ENCODE measurements at places on chromosomes 3 and 15.

GRCh38 chr15:63231206-63231605, 41.8 kb downstream of the RAB8B start:
- no peak for DNase-seq

DNA sequence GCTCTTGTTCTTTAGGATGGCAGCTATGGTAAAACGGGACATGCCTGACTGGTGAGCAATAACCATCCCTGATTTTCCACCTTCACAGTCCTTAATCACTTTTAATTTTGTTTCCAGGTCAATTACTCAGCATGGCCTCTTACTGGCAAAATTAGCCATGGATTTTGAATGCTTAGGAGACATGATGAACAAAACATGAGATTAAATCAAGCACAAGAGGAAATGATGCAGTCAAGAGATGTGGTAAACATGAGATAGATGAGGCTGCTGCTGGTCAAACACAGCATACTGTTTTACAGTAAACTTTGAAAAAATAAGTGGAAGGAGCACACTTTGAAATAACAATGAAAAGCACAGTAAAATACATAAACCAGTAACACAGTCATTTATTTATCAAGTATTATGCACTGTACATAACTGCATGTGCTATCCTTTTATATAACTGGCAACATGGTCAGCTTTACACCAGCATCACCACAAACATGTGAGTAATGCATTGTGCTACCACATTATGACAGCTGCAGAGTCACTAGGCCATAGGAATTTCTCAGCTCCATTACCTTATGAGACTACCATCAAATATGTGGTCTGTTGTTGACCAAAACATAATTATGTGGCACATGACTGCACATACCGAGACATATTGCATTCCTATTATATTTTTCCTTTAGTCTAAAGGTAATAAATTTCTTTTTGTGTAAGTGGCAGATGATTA, 30.1 kb upstream of the ZNF502 start:
- DNase-seq: no peak

DNA sequence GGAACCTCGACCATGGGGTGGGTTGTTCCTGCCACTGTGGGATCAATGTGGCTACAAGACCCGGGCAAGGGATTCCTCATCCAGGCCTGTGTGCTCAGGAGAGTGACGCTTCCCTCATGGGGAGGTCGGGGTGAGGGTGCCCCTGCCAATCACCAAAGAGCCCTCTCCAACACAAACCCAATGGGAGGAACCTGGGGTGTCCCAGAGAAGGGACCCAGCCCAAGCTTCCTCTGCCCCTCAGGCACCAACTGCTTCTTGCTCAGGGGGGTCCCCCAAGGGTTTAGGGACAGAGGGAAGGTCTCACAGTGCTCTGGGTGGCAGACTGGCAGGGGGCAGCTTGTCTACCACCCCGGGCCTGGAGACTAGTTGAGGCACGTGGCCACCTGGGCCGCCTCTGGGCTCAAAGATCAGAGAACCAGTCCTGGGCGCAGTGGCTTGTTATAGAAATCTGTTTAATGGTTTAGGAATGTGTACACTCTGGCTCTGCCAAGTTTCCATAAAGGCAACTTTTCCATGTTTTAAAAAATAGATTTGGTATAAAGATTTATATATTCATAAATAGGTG, 26.6 kb downstream of the GP9 start:
- DNase-seq: no peak

DNA sequence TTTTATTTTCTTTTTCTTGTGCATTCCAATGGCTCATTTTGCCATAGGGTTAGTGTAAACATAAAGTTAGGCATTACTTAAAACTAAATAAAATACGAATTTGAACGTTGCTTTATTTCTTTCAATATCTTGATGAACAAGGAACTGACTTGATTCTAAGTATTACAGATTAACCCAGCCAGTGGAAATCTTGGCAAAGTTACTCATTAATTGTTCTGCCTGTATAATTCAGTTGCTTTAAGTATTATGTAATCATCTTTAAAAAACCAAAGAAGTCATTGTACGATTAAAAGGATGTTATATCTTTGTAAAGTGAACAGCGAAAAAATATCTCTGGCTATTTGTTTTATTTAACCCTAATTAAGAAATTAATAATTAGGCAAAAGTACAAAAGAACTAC, 737.9 kb upstream of the BCHE start:
- DNase-seq: peak; percentile 15

DNA sequence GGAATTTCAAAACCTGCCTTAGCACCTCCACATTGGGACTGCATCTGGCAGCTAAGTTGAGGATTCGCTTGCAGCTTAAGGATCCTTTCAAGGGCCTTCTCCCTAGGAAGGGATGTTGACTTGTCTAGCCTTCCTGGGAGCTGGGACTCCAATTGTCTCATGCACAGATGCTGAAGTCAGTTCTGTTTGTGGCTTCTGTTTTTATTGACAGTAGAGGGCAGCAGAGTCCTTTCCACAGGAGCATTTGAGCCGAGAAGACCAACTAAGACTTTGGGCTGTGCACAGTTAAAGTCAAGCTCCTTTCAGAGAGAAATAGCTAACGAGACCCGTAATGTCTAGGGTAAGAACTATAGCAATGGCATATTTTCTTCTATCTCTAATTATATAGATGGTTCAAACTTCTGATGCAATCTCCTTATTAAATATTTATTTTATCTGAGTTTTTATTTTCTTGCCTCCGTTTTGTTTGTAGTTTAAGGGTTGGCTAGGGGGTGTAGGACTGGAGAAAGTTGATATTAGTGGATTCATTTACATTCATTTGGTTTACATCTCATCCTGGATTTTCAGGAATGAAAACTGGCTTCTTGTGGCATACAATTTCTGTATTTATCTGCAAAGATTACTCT, 59.7 kb upstream of the KBTBD8 start:
- peak; percentile 72 for DNase-seq

- no peak for DNase-seq
These were observed 600.8 kb upstream of the ROBO1 start for GRCh38 chr3:80368616-80369015.

DNA sequence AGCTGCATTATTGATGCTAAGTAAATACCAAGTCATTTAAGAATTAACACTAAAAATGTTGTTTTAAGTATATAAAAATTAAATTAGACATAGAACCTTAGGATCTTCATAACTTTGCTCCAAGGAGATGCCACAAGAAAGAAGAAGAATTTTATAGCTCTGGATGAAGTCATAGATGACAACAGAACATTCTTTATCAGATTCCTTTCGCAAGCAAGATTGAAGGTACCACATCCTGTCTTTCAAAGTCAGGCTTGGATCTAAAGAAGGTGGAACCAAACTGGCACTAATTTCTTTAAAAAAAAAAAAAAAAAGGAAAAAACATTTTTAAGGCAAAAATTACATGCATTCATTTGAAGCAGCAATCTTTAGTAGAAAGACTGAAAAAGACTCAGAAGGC, 62.5 kb downstream of the POLQ start:
- DNase-seq: no peak

DNA sequence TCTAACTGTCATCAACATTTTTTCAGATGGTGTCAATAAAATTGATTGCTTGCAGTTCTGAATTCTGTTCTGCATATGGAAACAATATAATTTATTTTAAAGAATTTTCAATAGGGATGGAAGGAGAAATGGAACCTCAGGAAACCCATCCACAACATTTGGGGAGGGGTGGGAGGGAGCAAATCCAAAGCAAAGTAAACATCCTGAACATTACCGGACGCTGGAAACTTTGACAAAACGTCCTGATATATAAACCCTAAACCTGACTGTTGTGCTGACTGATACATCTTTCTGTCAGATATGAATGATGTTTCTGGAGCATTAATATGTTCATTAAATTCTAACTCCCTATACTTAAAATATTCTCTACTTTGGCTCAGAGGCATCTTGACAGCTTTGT, 479.0 kb downstream of the FOXP1 start:
- no peak for DNase-seq

- DNase-seq: no peak
These were observed 390.1 kb downstream of the IL20RB start for GRCh38 chr3:137347817-137348368.

DNA sequence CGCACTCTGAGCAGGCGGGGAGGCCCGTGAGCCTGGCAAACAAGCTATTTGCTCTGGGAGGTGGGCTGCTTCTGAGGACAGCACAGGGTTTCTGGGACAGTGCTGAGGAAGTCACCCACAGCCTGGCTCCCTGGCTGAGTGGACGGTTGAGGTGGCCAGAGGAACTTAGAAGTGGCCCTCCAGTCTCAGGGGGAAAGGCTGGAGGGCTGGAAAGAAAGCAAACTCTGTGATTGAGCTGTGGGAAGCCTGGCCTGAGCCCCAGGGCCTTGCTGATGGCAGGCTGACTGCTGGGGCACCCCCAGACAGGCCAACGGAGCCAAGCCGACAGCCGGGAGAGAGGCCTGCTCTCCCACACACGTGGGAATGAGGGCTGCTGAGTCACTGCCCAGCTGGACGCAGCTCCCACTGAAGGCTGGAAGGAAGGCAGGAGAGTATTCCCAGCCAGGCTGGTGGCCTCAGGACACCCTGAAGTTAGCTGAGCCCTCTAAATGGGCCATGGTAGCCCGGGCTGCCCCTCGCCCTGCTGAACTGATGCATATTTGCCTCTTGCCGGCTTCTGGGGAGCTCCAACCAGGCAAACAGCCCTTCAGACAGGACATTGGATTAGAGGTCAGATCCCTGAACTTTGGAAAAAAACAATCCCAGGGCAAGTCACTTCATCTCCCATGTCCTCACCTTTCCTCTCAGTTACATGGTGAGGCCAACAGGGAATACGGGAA, 98.0 kb upstream of the TLE3 start:
- DNase-seq: no peak

GRCh38 chr3:66469220-66469640, 31.6 kb downstream of the LRIG1 start:
- no peak for DNase-seq

GRCh38 chr15:39624806-39625205, 43.9 kb downstream of the THBS1 start:
- no peak for DNase-seq

- no peak for DNase-seq
These were observed 48.0 kb downstream of the ARHGEF26 start for GRCh38 chr3:154168998-154169795.

GRCh38 chr3:33980252-33980651, 181.8 kb downstream of the PDCD6IP start:
- DNase-seq: no peak

GRCh38 chr15:41908736-41909461, 15.0 kb upstream of the SPTBN5 start:
- no peak for DNase-seq

DNA sequence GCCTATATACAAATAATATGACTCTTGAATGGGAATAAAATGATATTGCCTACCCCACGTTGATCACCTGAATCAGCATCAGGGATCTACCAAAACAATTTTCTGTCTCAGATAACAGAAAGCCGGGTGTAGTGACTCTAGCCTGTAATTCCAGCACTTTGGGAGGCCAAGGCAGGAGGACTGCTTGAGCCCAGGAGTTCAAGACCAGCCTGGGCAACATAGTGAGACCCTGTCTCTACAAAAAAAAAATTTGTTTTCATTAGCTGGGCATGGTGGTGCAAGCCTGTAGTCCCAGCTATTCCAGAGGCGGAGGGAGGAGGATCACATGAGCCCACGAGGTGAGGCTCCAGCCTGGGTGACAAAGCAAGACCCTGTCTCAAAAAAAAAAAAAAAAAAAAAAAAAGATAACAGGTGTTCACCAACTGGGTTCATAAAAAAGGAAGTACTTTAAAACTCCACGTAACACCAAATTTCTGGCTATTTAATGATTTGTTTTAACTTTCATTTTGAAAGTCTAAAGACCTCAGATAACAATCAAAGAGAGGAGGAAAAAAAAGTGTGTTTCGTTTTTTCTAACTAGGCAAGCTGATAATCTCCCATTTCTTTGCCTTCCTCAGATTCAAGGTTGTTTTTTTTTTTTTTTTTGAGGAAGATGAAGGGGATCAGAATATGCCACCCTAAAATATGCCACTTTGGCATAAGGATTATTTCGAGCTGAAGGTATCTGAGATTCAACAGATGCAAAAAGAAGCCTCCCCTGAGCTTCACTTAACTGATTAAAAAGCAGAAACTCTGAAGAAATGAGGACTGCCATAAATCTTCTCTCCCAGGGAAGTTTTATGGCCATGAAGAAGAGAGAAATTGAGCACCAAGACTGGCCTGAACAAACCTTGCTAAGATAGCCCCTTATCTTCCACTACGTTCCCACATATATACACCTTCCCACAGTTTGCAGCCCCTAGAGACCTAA, 44.1 kb downstream of the TRANK1 start:
- no peak for DNase-seq

GRCh38 chr3:71536376-71536965, 47.1 kb downstream of the FOXP1 start:
- no peak for DNase-seq

DNA sequence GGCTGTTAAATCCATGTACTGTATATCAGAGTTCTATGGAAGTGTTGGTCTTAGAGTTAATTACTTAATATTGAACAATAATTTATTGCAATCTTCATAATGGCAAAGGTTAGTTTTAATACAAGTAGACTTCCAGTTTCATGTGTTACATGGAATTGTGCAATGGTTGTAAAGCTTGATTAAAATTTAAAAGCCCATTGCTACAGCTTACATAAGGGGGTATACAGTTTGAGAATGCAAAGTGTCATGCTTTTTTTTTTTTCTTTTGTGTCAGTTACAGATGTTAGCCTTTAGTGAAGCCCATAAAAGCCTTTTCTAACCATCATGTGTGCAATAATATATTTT, 22.0 kb downstream of the CNOT10 start:
- no peak for DNase-seq

DNA sequence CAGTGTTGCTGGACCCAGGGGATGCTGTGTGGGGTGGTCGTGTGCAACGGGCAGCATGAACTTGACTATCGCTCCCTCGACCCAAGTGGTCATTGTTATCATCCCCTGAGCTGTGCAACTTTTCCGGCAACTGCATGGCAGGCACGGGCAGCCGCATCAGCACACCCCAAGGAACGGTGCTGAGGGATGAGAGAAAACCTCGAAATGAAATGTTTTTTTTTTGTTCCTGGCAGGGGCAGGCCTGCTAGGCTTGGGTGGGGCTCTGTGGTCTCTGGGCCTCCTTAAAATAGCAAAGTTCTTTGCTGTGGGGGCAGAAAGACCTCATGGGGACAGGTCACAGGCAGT, 51.4 kb downstream of the CORO2B start:
- DNase-seq: no peak

DNA sequence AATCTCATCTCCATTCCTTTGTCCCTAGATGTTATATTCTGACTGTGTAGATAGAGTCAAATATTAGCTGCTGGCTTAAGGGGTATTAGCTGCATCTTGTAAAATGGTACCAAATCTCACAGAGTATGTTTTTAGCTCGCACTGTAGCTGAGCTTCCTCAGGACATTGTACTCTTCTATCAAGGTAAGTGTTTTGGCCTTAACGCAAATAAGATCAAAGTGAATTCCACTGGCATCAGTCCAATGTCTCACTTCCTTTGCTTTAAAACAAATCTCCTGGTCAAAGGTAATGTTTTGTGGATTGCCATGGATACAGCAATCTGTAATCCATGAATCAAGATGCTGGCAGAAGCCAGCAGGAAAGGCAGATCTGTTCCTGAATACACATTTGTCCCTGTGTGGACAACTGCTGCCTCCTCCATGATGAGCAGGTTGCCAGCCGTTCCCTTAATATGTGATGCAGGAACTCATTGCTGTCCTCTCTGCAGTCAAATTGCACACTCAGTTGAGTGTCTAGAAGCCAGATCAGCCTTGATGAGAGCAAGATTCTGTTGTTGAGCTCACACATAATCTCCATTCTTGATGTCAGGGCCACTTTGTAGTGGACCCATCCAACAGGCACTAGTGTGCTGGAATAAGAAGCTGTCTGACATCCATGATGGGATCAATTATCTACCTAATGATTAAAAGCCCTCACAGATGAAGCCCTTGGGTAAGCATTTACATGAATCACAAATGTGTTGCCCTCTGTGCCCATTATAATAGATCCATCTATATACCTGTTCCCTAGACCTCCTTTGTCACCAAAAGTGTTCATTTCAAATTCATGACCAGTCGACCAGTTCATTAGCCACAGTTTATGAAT, 96.6 kb upstream of the AGTR1 start:
- DNase-seq: peak; percentile 68
